ENCODE measurements at places on chromosomes 6 and 20. TPM values are rescaled to one million over a fixed set of nuclear protein-coding genes. Genes with fewer than 3 reads are reported as not detected.

DNA sequence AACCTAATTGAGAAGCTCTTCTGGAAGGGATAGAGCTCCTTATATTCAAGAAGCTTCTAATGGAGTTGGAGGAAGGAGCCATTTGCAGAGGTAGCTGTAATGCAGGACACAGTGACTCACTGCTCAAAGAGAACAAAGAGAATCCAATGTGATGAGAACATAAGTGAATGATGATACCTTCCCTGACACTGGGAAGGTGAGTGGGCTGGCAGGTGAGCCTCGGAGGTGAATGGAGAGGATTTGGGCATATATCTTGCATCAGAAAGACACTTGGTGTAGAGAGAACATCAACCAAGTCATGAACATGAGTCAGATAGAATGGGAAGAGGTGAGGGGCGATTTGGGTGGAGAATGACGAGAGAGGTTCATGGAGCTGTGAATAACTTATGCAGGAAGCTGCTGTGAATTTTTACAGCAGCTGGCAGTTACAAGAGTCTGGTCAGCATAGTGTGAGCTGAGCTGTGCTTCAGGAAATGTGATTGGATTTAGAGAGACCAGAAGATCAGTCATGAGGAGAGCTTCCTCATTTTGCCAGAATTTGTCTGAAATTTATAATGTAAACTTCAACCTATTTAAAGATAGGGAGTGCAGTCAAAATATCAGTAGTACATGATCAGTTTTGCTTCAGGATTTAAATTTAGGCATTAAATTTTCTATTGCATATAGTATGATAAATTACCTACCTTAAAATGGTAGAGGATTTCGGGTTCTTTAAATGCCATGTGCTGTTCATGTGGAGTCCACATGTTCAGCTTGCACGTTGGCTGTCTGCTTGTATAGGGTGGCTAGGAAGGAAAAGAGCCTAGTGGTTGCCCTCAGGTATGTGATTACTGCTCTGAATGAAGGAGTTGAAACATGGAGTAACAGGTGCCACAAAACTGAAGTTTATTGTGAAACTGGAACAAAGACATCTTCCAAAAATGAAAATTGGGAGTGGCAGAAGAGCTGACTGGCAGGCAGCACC, 59.2 kb upstream of the KIF25 start:
- no peak for DNase-seq

- DNase-seq = no peak
These were observed 56.4 kb upstream of the PHACTR2 start for GRCh38 chr6:143621159-143621873.

- no peak for DNase-seq
These were observed 29.5 kb downstream of the FASTKD5 start for GRCh38 chr20:3130051-3130600.

DNA sequence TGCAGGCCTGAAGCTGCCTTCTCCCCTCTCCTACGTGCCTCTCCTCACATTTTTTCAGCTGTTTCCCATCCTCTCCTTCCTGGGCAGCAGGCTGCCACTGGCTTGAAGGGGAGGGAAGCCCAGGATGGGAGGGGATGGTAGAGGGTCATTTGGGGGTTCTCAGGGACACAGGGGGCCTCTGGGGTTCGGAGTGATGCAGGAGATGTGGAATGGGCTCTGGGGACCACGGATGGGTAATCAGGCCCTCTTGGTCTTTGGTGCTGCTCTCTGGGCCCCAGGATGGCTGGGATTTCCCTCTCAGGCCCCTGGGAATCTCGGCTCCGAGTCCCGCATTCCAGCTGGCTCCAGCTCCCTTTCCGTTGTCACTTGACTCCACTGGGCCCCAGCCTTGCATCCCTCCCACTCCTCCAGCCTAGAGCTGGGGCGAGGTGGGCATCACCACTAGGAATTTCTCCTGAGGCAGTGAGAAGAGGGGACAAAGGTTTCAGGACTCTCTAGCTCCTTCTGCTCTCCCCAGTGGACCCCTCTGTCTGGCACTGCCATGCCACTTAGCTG, 2.0 kb upstream of the DDR1 start:
- no peak for DNase-seq

Gene PGBD1
- total RNA-seq = 3.9 TPM

All from activated naive CD8-positive, alpha-beta T cell treated with anti-CD3 and anti-CD28 coated beads, Interleukin-2, amount 10 ng/mL, durations not matched to agents 7 days and 5 days (primary cell).